M059J (cell line): ENCODE measurements at places on chromosomes 5 and 9. TPM values are rescaled to one million over a fixed set of nuclear protein-coding genes. Genes with fewer than 3 reads are reported as not detected.
A peak's percentile ranks its signal among the peaks of the same experiment; 100 is the strongest.

FAM78A gene
- total RNA-seq: 0.49 and 0.71 TPM in 2 replicates

SLC46A2 gene
- not detected in 2 replicates for total RNA-seq

AK8 gene
- 0.34 TPM in 1 of 2 replicates, not detected in the other for total RNA-seq

CTNND2 gene
- total RNA-seq: 0.17 and 1.7 TPM in 2 replicates

COL15A1 gene
- 2.9 and 4.2 TPM in 2 replicates for total RNA-seq

DNA sequence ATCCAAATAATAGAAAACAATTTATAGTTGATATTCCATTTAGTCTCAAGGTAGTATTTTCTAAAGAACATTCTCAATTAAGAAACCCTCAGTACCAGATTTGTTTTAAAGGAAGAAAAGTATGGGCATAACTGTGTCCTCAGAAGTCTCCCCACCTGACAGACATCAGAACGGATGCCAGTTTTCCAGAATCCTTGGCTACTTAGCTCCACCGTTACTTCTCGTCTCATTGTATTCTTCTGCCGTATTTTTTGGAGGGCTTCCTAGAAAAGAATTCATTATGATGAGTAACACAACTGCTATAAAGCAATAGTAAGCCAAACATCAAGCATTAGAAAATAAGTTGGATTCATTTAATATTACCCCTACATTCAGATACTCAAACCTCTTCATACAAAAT, 67.8 kb downstream of the DROSHA start:
- no peak for DNase-seq

GRCh38 chr5:73644385-73644963, 18.5 kb downstream of the ARHGEF28 start:
- no peak for DNase-seq

- DNase-seq: no peak
Observed at GRCh38 chr5:16866273-16866672, 69.8 kb downstream of the MYO10 start.

DNA sequence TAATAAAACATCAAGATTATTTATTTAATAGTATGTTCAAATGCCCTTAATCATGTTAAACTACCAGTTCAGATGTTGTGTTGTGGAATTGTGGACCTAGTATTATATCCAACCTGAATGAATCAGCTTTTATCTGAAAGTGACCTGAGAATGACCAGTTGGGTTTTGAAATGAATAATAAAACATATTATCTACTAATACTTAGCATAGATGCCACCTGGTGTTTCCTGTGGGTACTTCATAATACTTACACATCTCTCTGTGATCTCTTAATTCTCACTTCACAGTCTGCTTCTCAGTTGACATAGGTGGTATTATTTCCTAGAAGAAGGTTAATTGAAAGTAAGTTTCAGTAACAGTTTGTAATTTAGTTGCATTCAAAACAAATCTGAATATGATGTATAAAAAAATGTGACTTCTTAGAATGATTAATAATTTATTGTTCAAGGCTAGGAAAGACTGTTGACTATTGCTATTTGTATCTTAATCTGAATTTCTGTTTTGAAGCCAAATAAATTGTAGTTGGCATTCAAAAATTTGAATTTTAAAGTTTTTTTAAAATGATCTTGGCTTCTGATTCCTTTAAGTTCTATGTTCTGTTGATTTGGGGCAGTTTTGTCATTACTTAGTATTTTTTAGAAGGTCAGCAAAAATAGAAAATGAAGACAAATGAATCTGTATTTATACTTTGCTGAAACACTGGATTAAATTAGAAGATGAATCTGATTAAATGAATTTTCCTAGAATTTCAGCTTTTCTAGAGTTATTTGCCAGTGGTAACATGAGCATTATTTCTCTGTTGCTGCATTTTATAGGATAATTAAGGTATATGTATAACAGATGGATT, 48.2 kb downstream of the KIF2A start:
- DNase-seq: peak; percentile 57

- no peak for DNase-seq
Observed at GRCh38 chr9:93031629-93032430, 26.7 kb upstream of the SUSD3 start.

DNA sequence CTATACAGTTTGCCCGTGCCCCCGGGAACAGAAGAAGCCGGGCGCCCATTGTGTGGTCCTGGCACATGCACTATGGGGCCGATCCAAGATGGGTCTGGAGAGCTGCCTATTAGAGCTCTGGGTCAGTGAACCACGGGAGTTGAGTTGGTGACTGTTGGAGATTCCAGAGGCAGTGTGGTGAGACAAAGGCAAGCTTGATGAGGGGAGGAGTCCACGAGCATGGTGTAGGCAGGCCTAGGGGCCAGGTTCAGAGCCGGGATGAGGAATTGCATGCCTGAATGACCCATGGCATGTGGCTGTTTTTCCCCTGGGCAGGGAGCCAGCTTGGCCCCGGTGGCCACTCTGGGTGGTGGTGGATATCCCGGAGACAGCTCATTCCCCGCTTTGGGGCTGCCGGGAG, 84.4 kb upstream of the STC2 start:
- peak; percentile 83 for DNase-seq

DNA sequence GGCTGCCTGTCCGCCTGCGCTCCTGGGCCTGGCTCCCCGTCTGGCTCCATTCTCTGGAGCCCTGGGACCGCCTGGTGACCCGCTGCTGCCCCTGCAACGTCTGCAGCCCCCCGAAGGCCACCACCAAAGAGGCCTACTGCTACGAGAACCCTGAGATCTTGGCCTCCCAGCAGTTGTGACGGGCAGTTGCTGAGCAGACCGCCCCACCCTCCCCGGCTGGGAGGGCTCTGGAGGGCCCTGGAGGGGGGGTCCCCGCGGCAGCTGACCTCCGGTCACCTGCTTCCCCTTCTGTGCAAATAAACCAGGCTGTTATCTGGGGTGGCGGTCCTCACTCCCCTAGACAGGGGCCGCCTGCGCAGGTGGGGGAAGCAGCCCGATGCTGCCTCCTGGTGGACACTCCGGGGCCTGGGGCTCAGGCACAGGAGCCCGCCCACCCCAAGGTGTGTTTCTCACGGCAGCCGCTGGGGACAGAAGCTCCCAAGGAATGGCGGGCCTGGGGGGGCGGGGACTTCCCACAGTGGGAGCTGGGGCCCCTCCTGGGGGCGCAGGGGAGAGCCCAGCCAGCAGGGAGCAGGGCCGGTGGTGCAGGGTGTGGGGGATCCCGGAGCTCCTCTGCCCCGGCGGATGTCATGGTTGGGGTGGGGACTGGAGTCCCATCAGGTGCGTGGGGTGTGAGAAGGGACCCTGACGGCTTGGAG, 4.7 kb upstream of the TUBB4B start:
- peak; percentile 64 for DNase-seq

DNA sequence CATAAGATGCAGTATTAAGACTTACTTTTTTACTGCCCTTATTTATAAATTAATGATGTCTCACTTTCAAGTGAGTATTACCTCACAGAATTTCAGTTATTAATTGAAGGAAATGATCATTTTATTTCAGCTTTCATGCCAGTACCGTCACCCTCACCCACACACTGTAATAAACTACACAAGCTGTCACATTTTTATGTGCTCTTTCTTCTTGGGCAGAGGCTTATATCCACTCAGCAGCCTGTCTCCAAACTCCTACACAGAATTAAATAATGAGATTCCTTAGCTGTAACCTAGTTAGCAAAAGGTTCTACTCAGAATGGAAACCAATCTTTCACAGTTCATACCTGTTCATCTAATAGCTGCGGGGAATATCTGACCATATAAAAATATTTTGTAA, 1915.8 kb upstream of the CDH6 start:
- no peak for DNase-seq

GRCh38 chr5:111126896-111127295, 34.7 kb downstream of the WDR36 start:
- DNase-seq: no peak

GRCh38 chr5:127288676-127289075, 1.9 kb upstream of the MEGF10 start:
- DNase-seq: no peak

- DNase-seq: no peak
Observed at GRCh38 chr9:73077625-73078030, 74.0 kb upstream of the ANXA1 start.

DNA sequence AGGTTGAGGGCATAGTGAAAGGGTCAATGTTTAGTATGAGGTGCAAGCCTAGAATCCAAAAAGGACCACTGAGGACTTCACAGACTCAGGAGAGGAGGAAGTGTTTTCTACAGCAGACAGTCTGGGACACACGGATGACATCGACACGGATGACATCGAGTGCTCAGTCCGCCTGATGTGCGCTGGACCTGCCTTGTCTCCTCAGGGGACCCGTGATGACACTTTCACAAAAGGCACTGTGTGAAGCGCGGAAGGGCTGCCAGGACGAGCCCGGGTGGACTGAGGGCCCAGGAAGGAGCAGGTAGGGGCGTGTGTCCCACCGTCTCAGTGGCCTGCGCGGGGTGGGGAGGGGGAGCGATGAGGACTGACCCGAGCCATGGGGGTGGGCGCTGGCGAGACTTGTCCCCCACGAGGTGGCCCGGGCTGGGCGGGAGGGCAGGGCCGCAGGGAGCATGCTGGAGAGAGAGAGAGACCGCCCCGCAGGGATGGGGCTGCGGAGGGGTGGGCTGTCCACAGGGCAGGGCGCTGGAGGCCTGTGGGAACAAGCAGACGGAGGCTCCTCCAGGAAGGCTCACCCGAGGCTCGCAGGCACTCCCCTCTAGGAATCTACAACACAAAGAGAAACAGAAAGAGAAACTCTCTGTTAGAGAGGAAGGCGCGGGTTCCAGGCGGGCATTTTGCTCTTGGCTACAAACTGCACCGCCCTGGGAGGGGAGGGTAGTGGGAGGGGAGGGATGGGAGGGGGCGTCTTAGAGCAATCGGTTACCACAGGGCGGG, 54.9 kb downstream of the USP20 start:
- no peak for DNase-seq

DNA sequence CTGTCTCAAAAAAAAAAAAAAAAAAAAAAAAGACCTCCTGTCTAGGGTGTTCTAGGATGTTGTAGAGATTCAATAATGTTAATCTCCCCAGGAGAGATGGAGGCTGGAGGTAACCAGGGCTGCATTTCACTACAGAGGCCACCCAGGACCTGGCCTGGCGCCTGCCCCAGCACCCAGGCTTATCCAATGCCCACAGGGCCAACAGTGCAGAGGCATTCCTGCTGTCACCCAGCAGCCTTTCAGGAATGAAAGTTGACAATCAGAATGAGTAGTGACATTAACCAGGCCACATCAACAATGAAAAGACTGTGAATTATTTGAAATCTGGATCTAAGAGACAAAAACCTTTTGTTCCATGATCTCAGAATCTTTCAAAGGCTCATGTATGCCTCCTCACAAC, 36.2 kb upstream of the GABRP start:
- DNase-seq: no peak

DNA sequence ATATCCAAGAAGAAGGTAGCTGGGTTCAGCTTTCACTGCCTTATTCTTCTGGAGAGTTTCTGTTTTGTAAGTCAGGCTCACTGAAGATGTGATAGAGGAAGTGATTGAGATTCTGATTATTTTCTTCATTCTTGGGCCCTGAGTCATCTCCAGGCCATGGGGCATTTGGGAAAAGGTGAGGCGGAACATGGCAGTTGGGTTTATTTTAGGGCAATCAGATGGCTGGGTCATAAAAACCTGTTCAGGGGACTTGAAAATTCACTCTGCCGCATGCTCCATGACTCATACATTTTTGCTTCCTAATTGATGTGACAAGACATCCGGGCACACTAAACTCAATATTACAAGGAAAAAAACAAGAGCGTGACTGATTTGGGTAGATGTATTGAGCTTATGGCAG, 265.7 kb upstream of the KLF4 start:
- DNase-seq: peak; percentile 98

GRCh38 chr9:90832261-90832660, 30.6 kb downstream of the SYK start:
- DNase-seq: no peak

DNA sequence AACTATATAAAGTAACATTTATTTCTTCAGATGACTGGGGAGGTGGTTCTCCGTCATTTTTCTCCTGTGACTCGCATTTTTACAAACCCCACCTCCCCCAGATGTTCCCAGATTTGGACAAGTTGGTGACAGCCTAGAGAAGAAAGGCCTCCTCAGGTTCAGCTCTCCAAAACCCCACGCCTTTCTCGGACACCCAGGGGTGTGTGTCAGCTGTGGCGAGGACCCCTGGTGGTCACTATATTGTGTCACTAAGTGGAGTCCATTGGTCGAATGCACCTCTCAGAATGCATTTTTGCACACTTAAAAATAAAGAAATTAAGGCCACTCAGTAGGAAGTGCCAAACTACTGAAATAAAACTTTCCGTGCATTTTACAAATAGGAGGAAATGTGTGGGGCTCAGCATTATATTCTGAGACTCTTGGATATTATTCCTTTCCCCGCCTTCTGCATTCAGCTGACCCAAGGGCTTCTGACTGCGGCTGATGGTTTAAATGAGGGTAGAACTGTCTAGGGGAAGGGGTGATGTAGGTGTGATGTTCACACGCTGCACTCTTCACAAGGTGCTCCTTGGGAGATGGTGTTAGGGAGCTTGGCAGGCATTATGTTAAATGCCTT, 47.6 kb downstream of the ACO1 start:
- peak; percentile 66 for DNase-seq

GRCh38 chr9:127158786-127159324, 36.4 kb upstream of the ANGPTL2 start:
- no peak for DNase-seq

DNA sequence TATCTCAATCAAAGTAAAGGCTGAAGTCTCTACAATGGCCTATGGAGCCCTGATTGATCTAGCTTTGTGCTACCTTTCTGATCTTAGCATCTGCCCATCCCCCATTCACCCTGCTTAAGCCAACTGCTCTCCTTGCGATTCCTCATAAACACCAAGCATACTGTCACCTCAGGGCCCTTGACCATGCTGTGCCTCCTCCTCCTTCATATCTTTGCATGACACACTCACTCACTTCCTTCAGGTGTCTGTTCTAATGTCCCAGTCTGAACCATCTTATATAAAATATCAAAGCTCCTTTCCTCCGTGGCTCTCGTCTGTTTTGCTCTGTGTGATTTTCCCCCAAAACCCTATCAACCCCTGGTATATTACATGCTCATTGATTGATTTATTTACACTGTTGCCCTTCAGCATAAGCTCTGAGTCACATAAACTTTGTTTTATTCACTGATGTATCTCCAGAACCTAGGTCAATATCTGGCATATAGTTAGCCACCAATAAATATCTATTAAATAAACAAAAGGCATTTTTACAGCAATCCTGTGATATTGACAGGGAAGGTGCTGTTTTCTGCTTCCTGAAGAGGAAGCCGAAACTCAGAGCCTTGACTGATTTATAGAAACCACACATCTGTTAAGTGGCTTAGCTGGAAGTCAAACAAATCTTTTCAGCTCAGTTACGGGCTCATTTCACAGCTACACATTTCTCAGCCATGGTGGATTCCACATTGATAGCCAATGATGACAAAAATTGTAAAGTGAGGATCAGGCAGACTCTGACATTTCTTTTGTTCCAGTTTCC, 103.6 kb downstream of the BOD1 start:
- peak; percentile 78 for DNase-seq
